Tibial nerve (tissue), 4 donors: ENCODE measurements at places on chromosomes 4 and X. TPM values are rescaled to one million over a fixed set of nuclear protein-coding genes. Genes with fewer than 3 reads are reported as not detected.

DNA sequence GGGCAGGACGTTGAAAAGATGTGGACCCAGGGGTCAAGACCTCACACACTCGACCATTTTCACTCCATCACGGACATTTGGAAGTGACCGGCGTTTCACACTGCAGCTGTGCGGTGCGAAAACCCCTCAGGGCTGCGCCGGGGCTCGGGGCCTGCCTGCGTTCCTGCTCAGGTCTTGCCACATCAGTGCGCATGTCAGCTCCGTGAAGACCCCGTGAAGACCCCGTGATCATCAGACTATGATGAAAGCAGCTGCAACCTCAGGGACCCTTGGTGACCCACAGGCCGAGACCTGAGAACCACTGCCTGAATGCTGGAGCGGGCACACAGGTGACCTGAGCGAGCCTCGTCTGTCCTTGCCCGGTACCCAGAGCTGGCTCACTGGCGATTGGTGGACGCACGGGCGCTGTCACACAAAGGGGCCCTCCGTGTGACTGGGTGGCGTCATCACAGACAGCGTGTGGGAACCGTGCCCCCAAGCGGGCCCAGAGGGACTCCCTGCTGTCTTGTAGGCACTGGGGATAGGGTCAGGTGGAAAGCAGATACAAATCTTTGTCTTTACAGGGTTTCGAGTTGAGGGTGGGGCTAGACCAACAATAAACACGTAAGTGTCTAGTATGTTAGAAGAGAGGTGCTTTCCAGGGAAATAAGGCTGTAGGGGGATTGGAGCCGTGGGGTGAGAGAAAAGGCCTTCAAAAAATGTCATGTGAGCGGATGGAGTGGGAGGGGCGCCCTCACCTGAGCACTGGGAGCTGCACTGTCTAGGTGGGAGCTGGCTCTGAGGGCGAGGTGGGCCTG, 12.7 kb downstream of the MSANTD1 start:
- no peak overlapping the region for H3K4me3 ChIP-seq
- H3K4me1 ChIP-seq: no peaks in the 10 kb centered on the region
- H3K36me3 ChIP-seq: no peaks in the 10 kb centered on the region
- DNase-seq: no peak

DNA sequence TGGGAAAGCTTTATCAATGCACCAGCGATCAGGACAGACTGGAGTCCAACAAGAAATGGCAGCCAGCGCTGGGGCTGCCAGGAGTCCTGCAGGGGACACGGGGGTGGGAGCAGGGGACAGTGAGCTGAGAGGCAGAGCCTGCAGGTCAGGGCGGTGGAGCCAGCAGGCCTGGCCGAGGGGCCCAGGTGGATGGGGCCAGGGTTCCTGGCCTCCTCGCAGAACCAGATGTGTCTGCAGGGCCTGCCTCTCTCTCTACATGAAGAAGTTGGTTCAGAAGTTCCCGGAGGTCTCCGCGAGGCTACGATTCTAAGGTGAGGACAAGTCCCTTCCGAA, 63.6 kb downstream of the CPZ start:
- H3K4me3 ChIP-seq: no peak overlapping the region
- no peaks in the 10 kb centered on the region for H3K36me3 ChIP-seq
- H3K27me3 ChIP-seq: no peaks in the 10 kb centered on the region
- H3K4me1 ChIP-seq: no peaks in the 10 kb centered on the region
- no peak for DNase-seq

DNA sequence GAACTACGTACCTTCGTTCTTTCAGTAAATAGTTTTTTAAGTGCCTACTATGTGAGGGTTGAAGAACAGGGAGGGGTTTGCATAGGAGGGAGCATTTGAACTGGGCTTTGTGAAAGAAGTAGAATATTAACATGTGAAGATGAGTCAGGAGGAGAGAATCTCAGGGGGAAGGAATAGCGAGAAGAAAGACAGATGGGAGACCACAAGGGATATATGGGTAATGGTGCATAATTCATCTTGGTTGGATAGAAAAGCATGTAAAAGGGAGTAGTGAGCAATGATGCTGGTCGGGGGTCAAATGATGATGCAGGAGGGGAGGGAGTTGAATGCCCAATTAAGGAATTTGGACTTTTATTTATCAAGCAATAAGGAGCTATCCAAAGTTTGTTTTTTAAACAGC, 52.7 kb downstream of the TMEM164 start:
- no peak overlapping the region for H3K27ac ChIP-seq
- no peaks in the 10 kb centered on the region for H3K27me3 ChIP-seq
- no peak overlapping the region for H3K4me3 ChIP-seq
- H3K4me1 ChIP-seq: no peaks in the 10 kb centered on the region
- no peaks in the 10 kb centered on the region for H3K36me3 ChIP-seq
- DNase-seq: no peak

DNA sequence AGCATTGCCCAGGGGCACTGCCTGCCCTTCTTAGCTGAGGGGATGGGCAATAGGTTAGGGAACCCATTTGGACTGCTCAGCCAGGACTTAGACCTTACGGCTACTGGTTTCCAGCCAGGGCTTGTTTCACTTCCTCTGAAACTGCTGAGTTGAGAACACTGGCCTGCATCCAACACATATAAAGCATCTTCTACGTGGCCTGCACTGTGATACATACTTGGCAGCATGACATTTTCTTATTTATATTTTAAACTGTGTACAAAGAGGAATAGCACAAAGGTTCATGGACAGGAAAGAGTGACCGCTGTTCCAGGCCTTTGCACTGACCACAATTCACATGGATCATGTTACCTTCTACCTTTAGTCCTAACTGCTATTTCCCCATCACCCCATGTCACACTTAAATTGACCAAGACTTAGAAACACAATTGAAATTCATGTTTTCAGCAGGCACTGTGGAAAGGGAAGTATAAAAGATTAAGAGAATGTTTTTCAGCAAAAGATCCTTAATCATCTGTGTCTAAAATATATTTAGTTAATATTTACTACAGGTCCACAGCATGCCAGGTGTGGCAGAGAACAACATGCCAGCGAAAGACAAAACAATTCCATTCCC, 43.7 kb downstream of the NLGN4X start:
- no peak overlapping the region for H3K27ac ChIP-seq
- no peaks in the 10 kb centered on the region for H3K4me1 ChIP-seq
- DNase-seq: no peak
- no peaks in the 10 kb centered on the region for H3K27me3 ChIP-seq

IRAK1 gene
- total RNA-seq: 50.7 TPM

OPN1LW gene
- total RNA-seq: not detected

ASB9 gene
- total RNA-seq: 3.9 TPM

KLKB1 gene
- total RNA-seq: 0.98 TPM

MAGEA10 gene
- total RNA-seq: not detected
